Stimulated activated CD8-positive, alpha-beta memory T cell treated with anti-CD3 and anti-CD28 coated beads, Interleukin-7, amount 100 ng/mL, for 48 hours (primary cell): ENCODE measurements at places on chromosomes 3 and 15.

- DNase-seq, result no peak
These were observed 40.8 kb upstream of the RASA2 start for GRCh38 chr3:141445990-141446389.

DNA sequence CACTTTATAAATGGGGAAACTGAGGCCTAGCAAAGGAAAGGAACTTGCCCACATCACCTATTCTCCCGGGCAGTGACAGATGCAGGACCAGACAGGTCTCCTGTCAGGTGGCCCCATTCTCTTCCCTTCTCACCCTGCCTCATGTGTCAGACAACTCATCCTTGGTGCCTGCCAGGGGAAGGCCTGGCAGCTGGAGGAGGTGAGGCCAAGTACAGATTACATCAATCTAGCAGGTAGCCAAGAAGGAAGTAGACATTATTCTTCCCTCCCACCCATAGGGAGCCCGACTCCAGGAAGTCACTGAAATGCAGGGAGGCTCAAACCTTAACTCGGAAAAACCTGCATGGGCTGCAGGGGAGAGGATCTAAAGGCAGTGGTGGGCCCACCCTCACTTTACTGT is 39.6 kb downstream of the DAPK2 start:
- no peak for DNase-seq

DNA sequence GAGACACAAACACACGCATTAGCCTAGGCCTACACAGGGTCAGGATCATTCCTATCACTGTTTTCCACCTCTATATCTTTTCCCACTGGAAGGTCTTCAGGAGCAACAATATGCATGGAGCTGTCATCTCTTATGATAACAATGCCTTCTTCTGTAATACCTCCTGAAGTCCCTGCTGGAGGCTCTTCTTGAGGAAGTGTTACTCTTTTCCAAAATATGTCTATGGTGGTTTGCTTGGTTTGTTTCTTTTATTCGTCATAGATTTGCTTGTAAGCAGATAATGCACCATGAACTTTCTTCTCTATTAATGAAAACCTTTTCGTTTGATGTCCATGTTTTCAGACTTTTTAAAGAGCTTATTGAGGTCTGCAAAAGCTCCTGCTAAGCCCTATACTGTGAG is 109.3 kb downstream of the GMPS start:
- no peak for DNase-seq

GRCh38 chr3:173109143-173109542 is 31.9 kb downstream of the SPATA16 start:
- no peak for DNase-seq

DNA sequence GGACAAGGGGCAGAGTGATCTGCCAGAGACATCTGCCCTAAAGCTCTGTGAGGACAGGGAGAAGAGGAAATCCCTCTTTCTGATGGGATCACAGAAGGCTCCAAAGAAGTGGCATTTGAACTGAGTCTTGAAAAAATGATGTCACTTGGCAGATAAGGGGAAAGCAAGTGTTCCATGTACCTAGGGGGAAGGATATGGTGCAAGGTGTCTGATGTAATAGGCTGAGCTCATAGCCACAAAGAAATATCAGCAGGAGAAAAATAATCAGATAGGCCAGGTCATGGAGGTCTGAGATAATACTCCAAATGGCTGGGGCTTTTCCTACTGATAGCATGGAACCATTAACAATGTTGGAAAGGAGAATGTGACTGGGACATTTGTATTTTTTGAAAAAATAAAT is 468.4 kb upstream of the MDFIC2 start:
- no peak for DNase-seq

DNA sequence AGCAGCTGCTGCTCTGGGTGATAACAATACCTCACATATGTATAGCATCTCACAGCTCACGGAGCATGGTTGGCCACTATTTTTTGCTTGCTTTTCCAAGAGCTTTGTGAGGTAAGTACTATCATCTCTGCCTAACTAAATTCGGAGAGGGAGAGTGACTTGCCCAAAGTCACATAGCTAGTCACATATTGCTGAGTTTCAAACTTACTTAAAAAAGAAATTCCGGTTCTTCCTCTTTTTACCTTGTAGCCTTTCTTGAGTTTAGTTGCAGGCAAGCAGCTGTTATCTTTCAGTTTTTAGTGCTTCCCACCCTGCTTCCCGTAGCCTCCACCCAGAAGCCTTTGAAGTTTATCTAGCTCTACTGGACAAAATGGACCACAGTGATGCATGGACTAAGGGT is 309.2 kb downstream of the PDCD6IP start:
- no peak for DNase-seq

DNA sequence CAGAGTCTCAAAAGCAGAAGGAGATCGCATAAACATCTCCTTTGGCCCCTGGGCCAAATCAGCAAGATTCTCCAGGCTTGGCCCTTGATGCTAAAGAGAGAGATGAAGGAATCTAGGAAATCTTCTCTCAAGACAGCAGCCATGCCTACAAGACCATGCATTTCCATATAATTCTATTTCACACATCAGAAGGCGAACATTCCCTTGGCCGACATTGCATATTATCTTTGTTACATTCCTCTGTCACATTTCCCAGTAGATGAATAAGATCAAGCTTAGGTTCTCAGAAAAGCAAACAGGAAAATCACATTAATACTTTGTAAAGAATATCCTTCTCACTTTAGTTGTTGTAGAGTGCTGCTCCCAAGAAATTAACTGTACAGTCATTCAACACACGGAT is 21.3 kb downstream of the GASK1A start:
- no peak for DNase-seq

GRCh38 chr3:102255736-102256135 is 179.1 kb upstream of the ZPLD1 start:
- no peak for DNase-seq

DNA sequence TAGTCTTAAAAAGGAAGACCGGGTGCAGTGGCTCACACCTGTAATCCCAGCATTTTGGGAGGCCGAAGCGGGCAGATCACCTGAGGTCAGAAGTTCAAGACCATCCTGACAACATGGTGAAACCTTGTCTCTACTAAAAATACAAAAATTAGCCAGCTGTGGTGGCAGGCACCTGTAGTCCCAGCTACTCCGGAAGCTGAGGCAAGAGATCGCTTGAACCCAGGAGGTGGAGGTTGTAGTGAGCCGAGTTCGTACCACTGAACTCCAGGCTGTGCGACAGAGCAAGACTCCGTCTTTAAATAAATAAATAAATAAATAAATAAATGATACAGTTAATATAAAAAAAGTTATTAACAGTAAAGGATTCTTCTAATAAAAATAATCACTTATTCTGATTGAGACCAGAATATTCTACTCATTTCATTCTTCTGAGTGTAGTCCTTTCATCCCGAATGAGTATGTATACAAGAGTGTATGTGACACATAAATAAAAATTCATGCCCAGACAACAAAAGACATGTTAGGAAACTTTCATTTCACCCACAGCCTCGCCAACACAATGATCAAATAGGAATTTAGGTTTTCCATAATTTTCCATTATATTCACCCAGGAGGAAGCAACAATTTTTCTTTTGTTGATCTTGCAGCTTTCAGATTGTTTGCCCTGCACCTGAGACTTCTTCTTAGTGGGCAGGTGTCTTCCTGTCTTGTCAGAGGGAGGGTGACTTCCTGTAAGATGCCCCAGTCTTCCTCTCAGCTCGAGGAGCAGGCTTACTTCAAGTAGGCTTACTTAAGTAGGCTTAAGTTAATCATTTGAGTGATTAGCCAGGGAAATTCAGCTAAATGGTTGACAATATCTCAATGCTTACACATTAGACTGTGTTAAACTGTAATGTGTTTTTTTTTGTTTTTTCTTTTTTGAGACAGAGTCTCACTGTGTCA is 7.8 kb upstream of the NUP210 start:
- no peak for DNase-seq

- no peak for DNase-seq
These were observed 29.7 kb downstream of the SAXO2 start for GRCh38 chr15:82292271-82292670.

DNA sequence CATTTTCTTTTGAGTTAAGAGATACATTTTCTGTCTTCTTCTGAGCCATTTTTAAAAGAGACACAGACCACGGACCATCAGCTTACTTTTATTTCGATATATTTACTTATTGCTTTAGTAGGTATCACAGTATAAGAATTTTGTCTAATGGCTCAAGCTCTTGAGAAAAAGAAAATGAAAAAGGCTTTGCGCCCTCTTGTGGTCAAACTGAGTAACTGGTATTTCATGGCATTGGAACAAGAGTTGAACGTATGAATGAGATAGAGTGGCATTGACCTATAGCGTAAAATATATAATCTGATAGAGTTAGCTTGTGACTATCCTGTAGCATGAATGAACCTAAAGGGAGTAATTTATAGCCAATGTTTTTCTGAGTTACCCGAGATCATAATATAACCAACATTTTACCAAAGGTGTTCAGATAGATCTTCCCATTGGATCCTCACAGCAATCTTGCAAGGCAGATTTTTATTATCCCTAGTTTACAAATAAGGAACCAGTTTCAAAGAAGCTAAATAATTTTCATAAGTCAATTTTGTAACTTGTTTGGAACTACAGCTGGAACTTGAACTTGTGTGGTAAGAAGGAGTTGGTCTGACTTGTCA is 154.6 kb downstream of the POLR2M start:
- DNase-seq, result no peak

GRCh38 chr3:13195374-13195773 is 122.1 kb upstream of the IQSEC1 start:
- no peak for DNase-seq

DNA sequence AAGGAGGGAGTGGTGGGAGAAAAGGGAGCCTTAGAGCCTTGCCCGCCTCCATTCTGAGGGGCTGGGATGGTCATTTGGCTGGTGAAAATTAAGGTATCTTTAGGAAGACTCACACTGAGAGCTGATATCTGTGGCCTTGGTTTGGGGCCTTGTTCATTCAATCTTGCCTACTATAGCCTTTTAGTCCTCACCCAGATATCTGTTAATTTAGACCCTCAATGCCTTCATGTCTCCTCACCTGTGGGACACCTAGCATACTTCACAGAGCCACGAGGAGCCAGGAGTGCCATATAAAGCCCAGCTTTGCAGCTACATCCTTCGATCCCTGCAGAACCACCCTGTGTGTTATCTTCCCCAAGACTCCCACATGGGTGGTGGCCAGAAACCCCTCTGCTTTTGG is 4.7 kb upstream of the ARNT2 start:
- DNase-seq, result no peak

DNA sequence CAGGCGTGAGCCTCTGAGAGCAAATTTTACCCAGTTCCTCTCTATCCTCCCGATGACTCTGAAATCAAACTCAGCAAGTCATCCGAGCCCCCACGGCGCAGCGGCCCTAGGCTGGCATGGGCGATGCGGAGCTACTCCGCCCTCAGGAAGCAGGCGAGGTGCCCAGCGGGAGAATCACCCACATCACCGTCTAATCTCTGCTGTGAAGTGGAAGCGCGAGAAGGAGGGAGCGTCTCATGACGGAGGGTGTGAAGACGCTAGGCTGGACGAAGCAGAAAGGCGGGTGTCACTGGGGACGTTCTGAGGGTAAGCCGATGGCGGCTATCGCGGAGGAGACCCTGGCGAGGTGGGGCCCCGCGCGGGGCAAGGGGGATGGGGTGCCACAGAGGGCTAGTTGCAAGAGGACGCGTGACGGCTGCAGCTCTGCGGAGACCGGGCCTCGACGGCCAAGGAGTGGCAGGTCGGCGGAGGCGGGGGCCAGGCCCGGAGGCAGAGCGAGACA is 9.1 kb upstream of the GNAI2 start:
- DNase-seq, result no peak

DNA sequence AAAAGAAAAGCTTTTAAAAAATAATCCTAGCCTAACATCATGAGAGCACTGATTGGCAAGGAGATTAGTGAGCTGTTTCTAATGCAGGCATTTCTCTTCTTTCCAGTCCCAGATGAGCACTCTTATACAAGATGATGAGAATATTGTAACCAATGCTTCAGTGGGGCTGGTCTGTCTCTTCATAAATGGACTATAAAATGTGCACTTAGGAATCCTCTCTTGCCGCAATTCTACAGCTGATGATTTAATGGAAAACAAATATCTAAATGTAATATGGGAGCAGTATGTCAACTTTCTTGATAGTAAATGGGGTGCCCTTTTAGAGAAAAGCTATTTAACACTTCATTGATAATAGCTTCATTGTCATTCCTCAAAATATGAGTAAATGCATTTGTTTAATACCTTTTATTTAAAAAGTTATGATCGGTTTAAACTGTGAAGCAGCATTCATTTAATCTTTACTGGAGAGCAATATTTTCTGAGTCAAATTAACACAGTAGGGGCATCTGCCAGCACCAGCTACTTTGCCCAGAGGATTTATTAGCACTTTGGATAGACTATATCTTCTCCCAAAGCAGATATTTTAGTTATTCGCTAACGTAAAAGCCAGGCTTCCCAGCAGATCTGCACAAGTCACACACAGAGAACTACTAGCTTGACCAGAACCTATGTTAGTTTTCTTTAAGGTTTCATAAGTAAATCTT is 985.9 kb downstream of the DIPK2A start:
- DNase-seq, result no peak

DNA sequence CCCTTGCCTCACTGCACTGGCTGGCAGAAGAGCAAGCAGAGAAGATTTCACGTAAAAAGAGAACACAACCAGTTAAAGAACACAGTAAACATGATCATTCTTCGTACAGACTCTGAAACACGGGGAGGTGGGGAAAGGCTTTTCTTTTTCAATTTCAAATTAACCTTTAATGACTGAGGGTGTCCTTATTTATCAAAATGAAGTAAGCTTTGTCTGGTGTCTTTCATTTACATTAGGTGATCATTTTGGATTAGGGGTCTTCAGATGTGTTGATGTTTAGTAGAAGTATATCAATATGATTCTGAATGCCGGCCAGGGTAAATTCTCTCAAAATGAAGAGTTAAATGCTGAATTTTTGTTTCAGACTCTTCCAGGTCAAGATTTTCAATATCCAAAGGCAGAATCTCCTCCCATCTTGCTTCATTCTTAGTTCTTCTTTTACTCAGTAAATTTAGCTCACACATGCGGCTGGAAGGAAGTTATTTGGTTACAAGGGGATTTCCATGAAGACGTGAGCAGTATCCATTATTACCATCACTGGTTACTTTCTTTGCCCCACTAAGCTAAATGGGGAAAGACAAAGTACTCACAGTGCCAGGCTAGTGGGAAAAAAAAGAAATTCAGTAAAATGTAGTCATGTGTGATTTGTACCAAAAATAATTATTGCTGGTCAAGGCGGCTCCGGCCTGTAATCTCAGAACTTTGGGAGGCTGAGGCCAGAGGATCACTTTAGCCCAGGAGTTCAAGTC is 272.2 kb upstream of the NR2F2 start:
- DNase-seq, result no peak

- DNase-seq, result no peak
These were observed 138.3 kb upstream of the UBP1 start for GRCh38 chr3:33578325-33579177.
